ENCODE measurements at places on chromosomes 5 and 9. TPM values are rescaled to one million over a fixed set of nuclear protein-coding genes. Genes with fewer than 3 reads are reported as not detected.

The MAMDC2 gene
- polyA plus RNA-seq = 7.1 TPM

The MEIKIN gene
- polyA plus RNA-seq = not detected

The MARCHF3 gene
- polyA plus RNA-seq = 6.9 TPM

The LRRC14B gene
- polyA plus RNA-seq = 19.4 TPM

The CDH6 gene
- polyA plus RNA-seq = 4.3 TPM

The ARID3C gene
- polyA plus RNA-seq = 0.11 TPM

The KCNIP1 gene
- polyA plus RNA-seq = 5.4 TPM
